HFFc6 (cell line): ENCODE measurements at places on chromosomes 3 and 15.

GRCh38 chr3:120013481-120013880 lies 80.8 kb downstream of the GSK3B start:
- H3K4me3 ChIP-seq, result no peak overlapping the region
- peaks cover 2% of the 10 kb centered on the region; the same call in 1 of the 2 replicates for H3K27me3 ChIP-seq
- H3K27ac ChIP-seq, result no peak overlapping the region; the same call in 1 of the 2 replicates
- H3K36me3 ChIP-seq, result peaks cover 7% of the 10 kb centered on the region; the same call in 1 of the 2 replicates

DNA sequence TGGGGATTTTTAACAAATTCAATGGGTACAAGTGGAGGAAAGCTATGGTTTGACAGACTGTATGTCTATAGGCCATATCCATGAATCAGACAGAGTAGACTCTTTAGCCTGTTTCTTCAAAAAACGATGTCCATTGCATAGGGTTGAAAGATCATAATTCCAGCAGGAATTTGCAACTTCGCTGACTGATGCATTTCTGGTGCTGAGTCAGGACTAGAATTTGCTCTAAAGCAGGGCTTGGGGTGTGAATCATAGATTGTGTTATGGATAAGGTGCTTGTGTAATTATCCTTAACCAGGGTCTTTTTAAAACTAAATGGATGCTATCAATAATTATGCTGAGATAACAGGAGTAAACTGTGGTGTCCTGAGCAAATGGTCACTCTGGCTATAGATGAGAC lies 200.4 kb upstream of the TBC1D5 start:
- H3K4me1 ChIP-seq, result peaks cover 43% of the 10 kb centered on the region
- no peak overlapping the region for H3K4me3 ChIP-seq
- no peaks in the 10 kb centered on the region for H3K36me3 ChIP-seq
- H3K27ac ChIP-seq, result no peak overlapping the region
- peak; percentile 74 for DNase-seq

- no peak for DNase-seq
- H3K27ac ChIP-seq, result no peak overlapping the region; the same call in 1 of the 2 replicates
- H3K4me3 ChIP-seq, result no peak overlapping the region
- H3K27me3 ChIP-seq, result peaks cover 5% of the 10 kb centered on the region; the same call in 1 of the 2 replicates
- no peaks in the 10 kb centered on the region for H3K36me3 ChIP-seq
- peaks cover 46% of the 10 kb centered on the region for H3K4me1 ChIP-seq
Observed at GRCh38 chr15:78990278-78990677, 45.4 kb upstream of the CTSH start.

- peaks cover 12% of the 10 kb centered on the region for H3K36me3 ChIP-seq
- H3K4me3 ChIP-seq, result no peak overlapping the region
- peaks cover 71% of the 10 kb centered on the region for H3K4me1 ChIP-seq
- H3K27me3 ChIP-seq, result no peaks in the 10 kb centered on the region; the same call in 1 of the 2 replicates
- no peak for DNase-seq
Observed at GRCh38 chr15:59292442-59293151, 80.1 kb downstream of the MYO1E start.

- no peak for DNase-seq
- H3K4me3 ChIP-seq, result no peak overlapping the region
Observed at GRCh38 chr15:63539521-63539920, 35.1 kb downstream of the USP3 start.

DNA sequence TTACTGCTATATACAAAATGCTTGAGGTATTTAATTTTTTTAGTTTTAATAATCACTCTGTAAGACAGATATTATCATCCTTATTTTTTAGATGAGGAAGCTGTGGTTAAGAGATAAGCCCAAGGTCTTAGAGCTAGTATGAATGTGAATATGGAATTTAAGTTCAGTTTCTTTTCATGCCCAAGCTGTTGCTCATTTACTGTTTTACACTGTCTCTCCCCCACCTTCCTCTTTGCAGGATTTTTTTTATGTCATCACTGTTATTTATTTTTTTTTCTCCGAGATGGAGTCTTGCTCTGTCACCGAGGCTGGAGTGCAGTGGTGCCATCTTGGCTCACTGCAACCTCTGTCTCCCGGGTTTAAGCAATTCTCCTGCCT lies 22.5 kb downstream of the MAP2K5 start:
- no peak for DNase-seq
- H3K27ac ChIP-seq, result no peak overlapping the region
- peaks cover 7% of the 10 kb centered on the region; the same call in 1 of the 2 replicates for H3K36me3 ChIP-seq
- peaks cover 13% of the 10 kb centered on the region for H3K4me1 ChIP-seq

GRCh38 chr3:122932251-122932967 lies 95.2 kb downstream of the SEMA5B start:
- no peaks in the 10 kb centered on the region for H3K4me1 ChIP-seq
- H3K27me3 ChIP-seq, result peaks cover 50% of the 10 kb centered on the region
- no peaks in the 10 kb centered on the region for H3K36me3 ChIP-seq
- DNase-seq, result no peak

GRCh38 chr3:25469558-25469957 lies 41.5 kb downstream of the RARB start:
- H3K27me3 ChIP-seq, result no peaks in the 10 kb centered on the region; the same call in none of the 2 replicates
- H3K4me1 ChIP-seq, result peaks cover 56% of the 10 kb centered on the region
- no peak overlapping the region; the same call in 1 of the 2 replicates for H3K27ac ChIP-seq
- H3K36me3 ChIP-seq, result no peaks in the 10 kb centered on the region
- no peak overlapping the region for H3K4me3 ChIP-seq

GRCh38 chr3:106810300-106810875 lies 566.9 kb upstream of the CCDC54 start:
- no peak for DNase-seq
- peak overlapping the region; percentile 5; the same call in 1 of the 2 replicates for H3K27ac ChIP-seq
- peaks cover 66% of the 10 kb centered on the region for H3K4me1 ChIP-seq
- H3K36me3 ChIP-seq, result no peaks in the 10 kb centered on the region
- H3K4me3 ChIP-seq, result no peak overlapping the region

DNA sequence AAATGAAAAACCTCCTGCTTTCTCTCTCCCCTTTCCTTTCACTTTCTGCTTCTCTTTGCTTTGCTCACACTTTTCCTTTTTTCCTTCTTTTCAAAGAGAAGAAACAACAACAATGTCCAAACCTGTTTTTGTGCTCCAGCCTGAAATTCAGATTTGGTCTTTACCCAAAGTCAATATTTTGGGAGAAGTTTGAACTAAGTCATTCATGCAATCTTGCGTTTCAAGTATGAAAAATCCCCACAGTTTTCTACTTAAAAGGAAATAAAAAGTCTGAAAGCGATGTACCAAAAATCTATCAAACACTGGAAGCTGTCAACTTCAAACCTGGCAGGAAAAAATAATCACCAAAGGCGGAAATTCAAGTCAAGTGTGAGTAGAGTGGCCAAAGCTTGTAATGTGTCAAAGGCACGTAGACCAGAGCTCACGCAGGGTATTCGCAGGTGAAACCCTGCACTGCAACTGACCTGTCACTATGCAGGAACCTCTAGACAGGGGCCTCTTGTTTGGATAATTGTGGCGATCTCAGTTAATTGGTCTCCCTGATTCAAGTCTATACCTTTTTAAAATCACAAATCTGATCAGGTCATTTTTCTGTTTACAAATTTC lies 118.8 kb upstream of the GALNT15 start:
- DNase-seq, result no peak
- peak overlapping the region; percentile 24; the same call in 1 of the 2 replicates for H3K27ac ChIP-seq
- peaks cover 83% of the 10 kb centered on the region for H3K4me1 ChIP-seq
- H3K4me3 ChIP-seq, result no peak overlapping the region

GRCh38 chr3:191385101-191385500 lies 54.8 kb upstream of the UTS2B start:
- DNase-seq, result no peak
- peaks cover 59% of the 10 kb centered on the region for H3K36me3 ChIP-seq
- no peak overlapping the region for H3K4me3 ChIP-seq
- H3K27me3 ChIP-seq, result no peaks in the 10 kb centered on the region; the same call in 1 of the 2 replicates
- H3K27ac ChIP-seq, result peak overlapping the region; percentile 40
- H3K4me1 ChIP-seq, result peaks cover 71% of the 10 kb centered on the region

GRCh38 chr3:160448845-160449635 lies 546 bp downstream of the TRIM59 start:
- peak overlapping the region; percentile 97 for H3K27ac ChIP-seq
- H3K4me3 ChIP-seq, result peak overlapping the region; percentile 96
- peak; percentile 15 for DNase-seq
- peaks cover 58% of the 10 kb centered on the region for H3K4me1 ChIP-seq
- H3K36me3 ChIP-seq, result peaks cover 40% of the 10 kb centered on the region
- H3K27me3 ChIP-seq, result no peaks in the 10 kb centered on the region; the same call in 1 of the 2 replicates

GRCh38 chr3:104916971-104917370 lies 449.7 kb upstream of the ALCAM start:
- H3K27me3 ChIP-seq, result no peaks in the 10 kb centered on the region
- H3K27ac ChIP-seq, result peak overlapping the region; percentile 51
- H3K4me1 ChIP-seq, result peaks cover 44% of the 10 kb centered on the region
- DNase-seq, result no peak
- peaks cover 7% of the 10 kb centered on the region for H3K36me3 ChIP-seq

GRCh38 chr3:52895418-52895817 lies 1.9 kb downstream of the STIMATE start:
- no peak overlapping the region for H3K27ac ChIP-seq
- H3K4me1 ChIP-seq, result peaks cover 69% of the 10 kb centered on the region
- H3K4me3 ChIP-seq, result peak overlapping the region; percentile 96; the same call in 1 of the 2 replicates
- no peaks in the 10 kb centered on the region; the same call in 1 of the 2 replicates for H3K36me3 ChIP-seq
- DNase-seq, result no peak

DNA sequence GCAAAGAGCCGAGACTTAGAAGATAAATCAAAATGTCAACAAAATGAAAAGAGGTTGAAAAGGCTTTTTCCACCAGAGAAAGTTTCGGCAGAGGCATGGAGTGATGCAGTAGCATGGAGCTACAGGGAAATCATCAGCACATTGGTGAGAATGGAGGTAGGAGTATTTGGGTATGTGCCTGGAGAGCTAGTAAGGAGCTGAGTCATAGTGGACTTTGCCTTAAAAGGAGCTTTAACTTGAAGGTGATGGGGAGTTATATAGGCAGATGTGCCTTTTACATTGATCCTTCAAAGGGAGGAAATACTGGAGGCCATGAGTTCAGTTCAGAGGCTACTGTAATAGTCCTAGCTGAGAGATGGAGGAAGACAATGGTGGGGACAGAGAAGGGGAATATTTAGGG lies 44.3 kb downstream of the IL5RA start:
- H3K4me1 ChIP-seq, result no peaks in the 10 kb centered on the region
- no peak overlapping the region for H3K4me3 ChIP-seq
- no peak for DNase-seq

DNA sequence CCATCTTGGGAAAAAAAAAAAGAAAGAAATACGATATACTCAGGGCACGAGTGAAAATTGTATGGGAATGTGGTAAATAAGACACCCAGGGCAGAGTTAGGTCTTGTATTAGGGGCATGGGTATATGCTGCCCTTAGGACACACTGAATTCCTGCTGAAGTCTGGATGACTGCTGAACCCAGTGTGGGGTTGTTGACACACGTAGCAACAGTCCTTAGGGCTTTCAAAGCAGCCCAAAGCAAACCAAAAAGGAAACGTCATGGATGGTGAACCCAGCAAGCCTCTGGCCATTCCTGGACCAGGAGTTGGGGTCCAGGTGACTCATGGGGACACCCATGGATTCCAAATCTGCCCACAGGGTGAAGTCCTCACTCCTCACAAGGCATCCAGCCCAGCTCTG lies 27.1 kb upstream of the SEMA3F start:
- no peaks in the 10 kb centered on the region for H3K36me3 ChIP-seq
- H3K4me3 ChIP-seq, result no peak overlapping the region
- H3K27me3 ChIP-seq, result peaks cover 16% of the 10 kb centered on the region
- peaks cover 34% of the 10 kb centered on the region for H3K4me1 ChIP-seq

GRCh38 chr15:68017201-68017600 lies 36.9 kb upstream of the PIAS1 start:
- no peak overlapping the region for H3K4me3 ChIP-seq
- H3K36me3 ChIP-seq, result no peaks in the 10 kb centered on the region
- H3K4me1 ChIP-seq, result 0 out of 2 replicates have a peak, but pooled peaks cover 6% of the 10 kb centered on the region
- no peak for DNase-seq
- H3K27ac ChIP-seq, result no peak overlapping the region

DNA sequence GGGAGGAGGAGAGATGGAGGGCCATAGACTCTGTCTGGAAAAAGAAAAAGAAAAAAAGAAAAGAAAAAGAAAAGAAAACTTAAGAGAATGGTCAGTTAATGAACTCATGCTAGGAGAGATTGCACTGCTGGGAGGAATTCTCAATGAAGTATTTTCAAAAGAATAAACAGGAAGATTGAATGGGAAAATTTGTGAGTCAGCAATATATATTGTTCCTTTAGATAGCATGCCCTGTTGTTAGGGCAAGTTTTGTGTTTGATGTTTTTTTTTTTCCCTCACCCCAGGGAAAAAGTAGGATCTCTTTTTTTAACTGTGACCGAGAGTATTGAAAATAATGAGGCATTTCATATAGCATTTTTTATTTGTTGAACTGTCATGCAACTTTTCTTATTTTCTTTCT lies 7.8 kb upstream of the NR1D2 start:
- no peaks in the 10 kb centered on the region for H3K4me1 ChIP-seq
- no peaks in the 10 kb centered on the region; the same call in 1 of the 2 replicates for H3K27me3 ChIP-seq
- no peak overlapping the region for H3K27ac ChIP-seq

DNA sequence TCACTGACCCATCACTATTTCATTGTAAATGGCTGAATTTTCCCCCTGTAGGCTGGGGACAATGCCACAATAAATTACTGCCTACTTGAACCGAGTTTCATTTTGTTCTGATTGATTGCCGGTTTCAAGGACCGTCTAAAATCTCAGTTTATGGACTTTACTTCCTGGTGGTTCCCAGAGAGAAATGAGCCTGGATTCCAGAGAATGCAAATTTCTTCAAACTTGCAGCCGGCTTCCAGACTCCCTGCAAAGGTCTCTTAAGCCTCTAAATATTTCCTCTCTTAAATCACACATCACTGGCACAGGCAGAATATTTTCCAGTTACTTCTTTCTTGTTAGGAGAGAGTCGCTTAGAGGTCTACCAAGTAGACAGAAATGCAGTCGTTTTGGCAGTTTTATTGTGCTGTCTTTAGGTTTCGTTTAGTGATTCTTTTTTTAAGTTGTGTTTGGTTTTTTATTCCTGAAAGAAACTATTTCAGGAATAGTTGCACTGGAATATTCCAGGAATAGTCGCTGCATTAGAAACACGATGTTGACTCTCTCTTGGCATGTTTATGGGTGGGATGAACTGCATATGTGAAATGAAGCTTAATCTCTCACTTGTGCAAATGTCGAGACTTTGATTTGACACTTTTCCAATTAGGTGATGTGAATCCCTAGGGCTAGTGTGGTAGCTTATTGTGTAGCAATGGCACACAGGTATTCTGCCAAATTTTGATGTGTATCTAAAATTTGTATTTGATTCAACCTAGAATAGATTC lies 284.1 kb upstream of the NR2E3 start:
- no peaks in the 10 kb centered on the region; the same call in 1 of the 2 replicates for H3K27me3 ChIP-seq
- H3K27ac ChIP-seq, result no peak overlapping the region
- DNase-seq, result no peak
- no peak overlapping the region for H3K4me3 ChIP-seq
